ENCODE measurements at places on chromosomes 4 and X. TPM values are rescaled to one million over a fixed set of nuclear protein-coding genes. Genes with fewer than 3 reads are reported as not detected.

DNA sequence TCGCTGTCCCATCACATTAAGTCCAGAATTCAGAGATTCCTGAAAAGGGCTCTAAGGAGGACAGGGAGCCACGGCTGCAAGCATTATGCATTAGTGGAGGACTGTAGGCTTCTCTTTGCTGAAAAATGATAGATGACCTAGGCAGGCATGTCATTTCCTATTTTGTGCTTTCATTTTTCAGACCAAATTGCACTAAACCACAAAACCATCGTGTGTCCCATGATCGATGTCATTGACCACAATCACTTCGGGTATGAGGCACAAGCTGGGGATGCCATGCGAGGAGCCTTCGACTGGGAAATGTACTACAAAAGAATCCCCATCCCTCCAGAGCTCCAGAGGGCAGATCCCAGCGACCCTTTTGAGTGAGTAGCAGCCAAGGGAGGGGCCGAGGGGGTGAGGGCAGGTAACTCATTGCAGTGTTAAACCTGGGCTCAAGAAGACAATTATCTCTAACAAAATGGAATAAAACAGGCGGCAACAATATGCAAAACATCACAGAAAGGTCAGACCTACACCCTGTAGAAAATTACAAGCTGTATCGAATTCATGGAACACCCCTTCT is 355.2 kb upstream of the GALNT7 start:
- H3K27ac ChIP-seq = no peak overlapping the region
- H3K4me3 ChIP-seq = no peak overlapping the region
- H3K27me3 ChIP-seq = peaks cover 3% of the 10 kb centered on the region

GRCh38 chr4:120991885-120992284 is 69.4 kb upstream of the PRDM5 start:
- H3K4me3 ChIP-seq = no peak overlapping the region
- no peak overlapping the region for H3K27ac ChIP-seq
- H3K36me3 ChIP-seq = no peaks in the 10 kb centered on the region
- H3K27me3 ChIP-seq = no peaks in the 10 kb centered on the region
- peaks cover 22% of the 10 kb centered on the region for H3K4me1 ChIP-seq

Gene RPL39
- total RNA-seq = 2,778 TPM

Gene OPN1MW2
- not detected for total RNA-seq

Gene TNMD
- not detected for total RNA-seq

Gene ZC4H2
- 10.3 TPM for total RNA-seq

DNA sequence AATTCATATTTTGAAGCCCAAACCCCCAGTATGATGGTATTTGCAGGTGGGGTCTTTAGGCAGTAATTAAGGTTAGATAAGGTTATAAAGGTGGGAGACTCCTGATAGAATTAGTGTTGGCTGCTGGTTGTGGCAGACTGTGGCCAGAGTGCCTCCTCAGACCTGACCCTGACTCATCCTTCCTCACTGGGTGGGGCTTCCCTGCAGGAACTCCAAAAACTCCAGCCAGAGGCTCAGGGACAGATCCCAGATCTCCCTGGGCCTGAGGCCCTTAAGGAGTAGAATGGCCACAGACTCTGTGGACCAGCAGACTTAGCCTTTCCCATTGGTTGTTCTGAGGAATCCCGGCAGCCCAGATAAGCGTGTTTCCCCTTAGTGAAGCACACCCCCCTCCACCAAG is 463.0 kb upstream of the CPEB2 start:
- no peak for DNase-seq
- H3K27ac ChIP-seq = no peak overlapping the region
- H3K27me3 ChIP-seq = no peaks in the 10 kb centered on the region
- H3K4me1 ChIP-seq = no peaks in the 10 kb centered on the region
- H3K4me3 ChIP-seq = no peak overlapping the region
- no peaks in the 10 kb centered on the region for H3K36me3 ChIP-seq

Gene AREG
- 0.67 TPM for total RNA-seq

Gene NAA11
- not detected for total RNA-seq

DNA sequence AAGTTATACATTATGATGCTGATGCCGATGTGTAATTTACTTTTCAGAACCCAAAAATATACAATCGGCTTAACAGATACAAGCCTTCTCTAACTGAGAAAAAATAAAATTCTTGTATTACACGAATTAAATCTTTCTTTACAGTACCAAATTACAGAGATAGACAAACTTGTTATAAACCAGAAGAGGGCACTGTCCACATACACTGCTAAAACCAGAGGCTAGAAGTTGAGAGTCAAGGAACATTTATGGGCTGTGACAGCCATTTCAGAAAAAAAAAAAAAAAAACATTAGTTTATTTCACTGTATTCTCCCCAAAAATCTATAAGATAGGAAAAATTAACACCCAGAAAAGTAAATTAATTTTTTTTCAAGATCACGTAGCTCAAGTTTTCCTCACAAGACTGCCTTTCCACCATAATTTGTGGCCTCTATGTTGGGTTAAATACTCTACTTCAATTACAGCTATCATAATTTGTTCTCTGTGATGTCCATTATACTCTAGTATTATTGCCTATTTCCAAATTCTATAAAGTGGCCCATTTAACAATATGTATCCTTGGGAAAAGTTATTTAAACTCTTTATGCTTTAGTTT is 12.0 kb downstream of the EREG start:
- H3K27me3 ChIP-seq = peaks cover 2% of the 10 kb centered on the region
- H3K27ac ChIP-seq = no peak overlapping the region
- no peak for DNase-seq
- H3K4me1 ChIP-seq = peaks cover 2% of the 10 kb centered on the region
- no peaks in the 10 kb centered on the region for H3K36me3 ChIP-seq

DNA sequence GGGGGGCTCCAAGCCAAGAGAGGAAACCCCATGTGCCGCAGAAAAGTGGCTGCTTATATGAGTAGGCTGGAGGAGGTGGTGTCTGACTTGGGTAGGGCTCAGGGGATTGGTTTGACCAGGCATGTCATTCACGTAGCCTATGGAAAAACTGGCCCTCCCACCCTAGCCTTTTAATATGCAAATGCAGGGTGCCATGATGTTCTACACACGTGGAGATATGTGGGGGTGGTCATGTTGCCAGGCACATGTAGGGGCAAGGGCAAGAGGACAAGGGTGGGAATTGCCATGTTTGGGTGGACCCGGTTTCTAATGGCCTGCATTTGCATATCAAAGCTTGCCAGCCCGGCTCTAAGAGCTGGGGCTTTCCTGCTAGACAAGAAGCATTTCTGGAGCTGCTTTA is 86.9 kb upstream of the SHISA3 start:
- no peak for DNase-seq
- H3K27me3 ChIP-seq = peaks cover 6% of the 10 kb centered on the region
- H3K4me1 ChIP-seq = no peaks in the 10 kb centered on the region
- no peaks in the 10 kb centered on the region for H3K36me3 ChIP-seq

- peak overlapping the region; percentile 94 for H3K27ac ChIP-seq
- peaks cover 20% of the 10 kb centered on the region for H3K4me1 ChIP-seq
- H3K27me3 ChIP-seq = no peaks in the 10 kb centered on the region
- DNase-seq = no peak
Measured at GRCh38 chrX:40931921-40932320, 153.3 kb upstream of the USP9X start.

DNA sequence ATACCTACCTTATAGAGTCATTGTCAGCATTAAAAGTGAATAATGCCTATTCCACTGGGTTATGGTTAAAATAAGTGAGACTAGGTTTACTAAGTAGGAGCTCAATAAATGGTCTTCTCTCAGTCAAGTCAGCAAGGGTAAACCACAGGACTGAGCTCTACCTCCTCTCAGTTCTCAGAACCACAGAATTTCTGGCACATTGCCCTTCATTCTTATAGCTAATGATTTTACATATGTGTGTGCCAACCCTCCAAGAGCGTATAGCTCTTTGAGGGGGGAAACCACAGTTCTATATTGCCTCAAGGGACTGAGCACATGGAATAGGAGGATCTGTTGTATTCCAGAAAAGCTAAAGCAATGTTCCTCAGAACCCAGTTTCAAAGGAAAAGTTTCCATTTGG is 124.8 kb downstream of the ATG4A start:
- no peaks in the 10 kb centered on the region for H3K27me3 ChIP-seq
- H3K4me1 ChIP-seq = no peaks in the 10 kb centered on the region
- H3K36me3 ChIP-seq = no peaks in the 10 kb centered on the region

DNA sequence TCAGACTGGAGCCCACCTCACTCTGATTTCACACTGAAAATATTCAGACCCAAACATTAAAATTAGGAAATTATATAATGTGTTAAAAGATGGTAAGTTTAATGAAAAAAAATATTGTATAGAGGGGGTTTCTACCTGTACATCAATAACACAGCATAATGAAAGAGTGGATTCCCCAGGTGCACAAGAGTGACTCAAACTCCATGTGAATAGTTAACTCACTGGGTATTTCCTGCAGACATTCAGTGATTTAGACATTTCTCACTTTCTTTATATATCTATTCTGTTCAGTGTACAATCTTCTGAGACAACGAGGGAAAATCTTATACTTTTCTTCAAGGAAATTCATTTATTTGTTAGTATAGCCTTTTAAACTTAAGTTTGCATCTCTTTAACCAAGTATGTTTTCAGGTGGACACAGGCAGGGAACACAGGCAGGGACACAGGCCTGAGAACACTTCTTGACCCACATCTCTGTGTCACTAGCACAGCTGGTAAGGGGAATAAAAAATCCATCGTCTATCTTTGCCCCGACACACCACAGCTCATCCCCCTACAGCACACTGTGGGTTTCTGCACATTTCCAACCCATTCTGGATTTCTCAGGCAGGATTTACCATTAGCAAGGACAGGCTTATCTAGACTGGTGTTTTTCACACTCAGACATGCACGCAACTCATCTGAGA is 525.5 kb upstream of the BOD1L1 start:
- no peak overlapping the region for H3K27ac ChIP-seq
- H3K4me1 ChIP-seq = no peaks in the 10 kb centered on the region
- H3K36me3 ChIP-seq = no peaks in the 10 kb centered on the region
- no peak for DNase-seq
- peaks cover 4% of the 10 kb centered on the region for H3K27me3 ChIP-seq

Data from activated CD8-positive, alpha-beta T cell treated with anti-CD3 and anti-CD28 coated beads for 36 hours (primary cell).